ENCODE measurements at places on chromosomes 4 and X.
A peak's percentile ranks its signal among the peaks of the same experiment; 100 is the strongest.

- DNase-seq, result no peak
These were observed 115.5 kb upstream of the ACSL4 start for GRCh38 chrX:109848461-109849050.

DNA sequence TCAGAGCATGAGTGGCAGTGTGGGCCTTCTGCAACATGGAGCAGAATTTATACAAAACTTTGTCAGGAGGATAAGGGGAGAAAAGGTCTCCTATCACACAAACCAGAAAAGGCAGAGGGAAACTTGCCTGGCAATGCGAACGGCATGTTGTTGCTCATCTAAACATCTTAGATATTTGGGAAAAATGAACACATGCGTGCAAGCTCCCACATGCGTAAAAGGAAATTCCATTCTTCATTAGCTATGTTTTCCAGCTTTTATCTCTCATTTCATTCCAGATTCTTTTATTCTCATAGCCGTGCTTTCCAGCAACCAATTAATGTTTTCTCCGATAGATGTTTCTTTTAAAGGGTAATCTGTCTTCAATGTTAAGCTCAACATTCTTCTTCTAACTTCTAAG lies 31.3 kb upstream of the GBA3 start:
- peak; percentile 82 for DNase-seq

DNA sequence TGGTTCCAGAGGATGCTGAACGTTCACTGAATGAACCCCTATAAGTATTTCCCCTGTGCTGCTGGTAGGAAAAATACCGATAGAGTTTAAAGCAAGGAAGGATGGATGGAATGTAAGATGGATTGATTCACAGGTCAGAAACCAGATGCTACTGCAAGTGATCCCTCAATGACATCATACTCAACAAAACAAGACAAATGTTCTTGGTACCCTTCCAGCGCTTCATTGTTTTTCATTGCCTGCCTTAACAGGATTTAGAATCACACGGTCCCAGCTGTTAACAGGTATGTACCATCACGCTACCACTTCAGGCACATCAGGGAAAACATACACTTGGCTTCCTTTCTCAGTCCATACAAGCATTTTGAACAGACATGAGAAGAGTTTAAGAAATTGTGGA lies 118.1 kb upstream of the TLR3 start:
- DNase-seq, result peak; percentile 55

DNA sequence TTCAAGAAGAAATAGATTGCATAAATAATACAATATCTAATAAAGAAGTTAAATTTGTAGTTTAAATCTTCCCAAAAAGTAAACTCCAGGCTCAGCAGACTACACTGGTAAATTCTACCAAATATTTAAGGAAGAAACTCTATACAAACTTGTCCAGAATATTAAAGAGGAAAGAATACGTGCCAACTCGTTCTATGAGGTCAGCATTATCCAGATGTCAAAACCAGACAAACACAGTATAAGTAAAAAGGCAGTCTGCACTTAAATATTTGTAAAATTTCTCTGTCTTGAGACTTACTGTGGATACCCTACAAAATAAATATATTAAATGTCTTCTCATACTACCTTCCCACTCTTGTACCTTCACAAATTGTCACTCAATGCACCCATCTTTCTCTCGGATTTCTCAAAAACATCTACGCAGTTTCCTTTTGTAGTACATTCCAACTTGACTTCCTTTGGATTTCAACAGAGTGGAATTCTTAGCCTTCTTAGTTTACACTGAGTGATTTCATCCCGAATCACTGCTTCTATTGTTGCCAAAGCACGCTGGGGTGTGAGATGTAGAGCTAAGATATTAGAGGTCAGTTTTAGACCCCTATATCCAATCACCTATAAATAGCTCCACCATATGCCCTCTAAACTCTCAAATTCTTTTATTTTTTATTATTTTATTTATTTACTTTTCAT lies 71.6 kb upstream of the MAB21L2 start:
- DNase-seq, result peak; percentile 44

- no peak for DNase-seq
These were observed 3.3 kb upstream of the AWAT2 start for GRCh38 chrX:70052895-70053615.

DNA sequence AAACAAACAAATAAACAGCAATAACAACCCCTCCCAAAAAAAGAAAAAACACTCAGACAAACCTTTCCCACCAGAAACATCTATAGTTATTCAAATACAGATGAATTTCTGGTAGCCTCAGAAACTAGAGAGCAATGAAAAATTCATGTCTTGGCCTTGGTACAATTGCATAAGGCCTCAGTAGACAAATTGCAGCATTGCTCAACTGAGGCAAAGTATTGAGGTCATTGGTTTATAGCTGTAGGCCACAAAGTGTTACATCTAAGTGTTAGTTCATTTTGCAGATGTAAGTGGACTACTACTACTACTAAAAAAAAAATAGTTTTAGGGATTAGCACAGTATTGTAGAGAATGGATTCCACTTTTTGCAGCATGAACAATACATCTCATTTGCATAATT lies 2268.3 kb downstream of the ARAP2 start:
- no peak for DNase-seq

GRCh38 chrX:152177497-152178269 lies 39.3 kb upstream of the MAGEA10 start:
- DNase-seq, result no peak

- DNase-seq, result no peak
These were observed 29.3 kb downstream of the FAM199X start for GRCh38 chrX:104195489-104196084.

DNA sequence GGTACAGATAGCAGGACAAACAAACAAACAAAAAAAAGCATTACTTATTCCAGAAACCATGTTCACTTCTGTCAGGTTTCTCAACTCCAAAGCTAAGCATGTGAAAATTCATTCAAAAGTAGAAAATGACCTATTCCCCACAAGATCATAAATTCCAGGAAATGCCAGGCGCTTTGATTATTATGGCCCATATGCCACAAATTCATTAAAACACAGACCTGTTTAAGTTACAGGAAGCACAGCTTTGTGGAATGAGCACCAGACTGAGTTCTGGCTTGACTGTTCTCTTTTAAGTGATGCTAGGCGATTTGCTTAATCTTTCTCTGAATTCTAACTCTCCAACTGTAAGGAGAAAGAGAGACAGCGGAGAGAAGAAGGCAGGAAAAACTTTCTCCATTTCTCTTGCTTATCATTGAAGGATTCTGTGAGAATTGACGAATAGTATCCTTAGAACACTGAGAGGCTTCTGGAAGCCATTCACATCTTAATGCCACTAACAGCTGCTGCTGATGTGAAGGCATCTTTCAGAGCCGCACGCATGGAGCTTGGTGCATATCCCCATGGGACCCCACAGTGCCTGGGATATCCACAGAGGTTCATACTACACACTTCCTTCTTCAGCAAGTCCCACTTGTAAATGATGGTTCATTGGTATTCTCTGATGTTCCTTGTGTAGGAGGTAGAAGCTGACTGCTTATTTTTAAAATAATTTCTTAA lies 138.0 kb downstream of the ZNF674 start:
- no peak for DNase-seq

- no peak for DNase-seq
These were observed 83.7 kb upstream of the ETNPPL start for GRCh38 chr4:108846568-108846967.

- DNase-seq, result no peak
These were observed 23.9 kb upstream of the NWD2 start for GRCh38 chr4:37220685-37221084.

DNA sequence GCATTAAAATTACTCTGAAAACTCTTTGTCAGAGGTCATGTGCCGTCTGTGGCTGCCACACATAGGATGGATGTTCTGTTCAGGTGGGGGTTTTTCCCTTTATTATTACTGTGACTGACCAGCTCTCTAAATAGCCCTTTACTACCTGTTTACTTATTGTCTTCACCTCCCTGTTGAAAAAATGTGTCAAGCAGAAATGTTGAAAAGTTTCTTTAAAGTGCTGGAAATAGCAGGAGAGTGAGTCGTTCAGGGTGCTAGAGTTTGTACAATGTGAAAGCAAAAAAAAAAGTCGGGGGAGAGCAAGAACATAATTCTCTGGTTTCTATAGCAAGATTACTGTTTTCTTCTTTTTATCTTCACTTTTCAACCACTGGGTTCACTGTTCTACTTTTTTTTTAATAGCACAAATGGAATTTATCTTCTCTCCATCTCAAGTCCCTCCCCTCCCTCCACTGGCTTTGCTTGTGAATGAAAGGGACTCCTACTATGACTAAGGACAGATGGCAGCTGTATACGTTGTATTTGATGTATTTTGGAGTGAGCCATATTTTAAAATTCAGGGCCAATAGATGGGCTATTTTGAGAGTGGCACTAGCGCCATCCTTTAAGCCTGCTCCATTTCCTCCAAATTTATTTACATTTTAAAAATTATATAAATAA lies 33.3 kb downstream of the ARX start:
- no peak for DNase-seq

DNA sequence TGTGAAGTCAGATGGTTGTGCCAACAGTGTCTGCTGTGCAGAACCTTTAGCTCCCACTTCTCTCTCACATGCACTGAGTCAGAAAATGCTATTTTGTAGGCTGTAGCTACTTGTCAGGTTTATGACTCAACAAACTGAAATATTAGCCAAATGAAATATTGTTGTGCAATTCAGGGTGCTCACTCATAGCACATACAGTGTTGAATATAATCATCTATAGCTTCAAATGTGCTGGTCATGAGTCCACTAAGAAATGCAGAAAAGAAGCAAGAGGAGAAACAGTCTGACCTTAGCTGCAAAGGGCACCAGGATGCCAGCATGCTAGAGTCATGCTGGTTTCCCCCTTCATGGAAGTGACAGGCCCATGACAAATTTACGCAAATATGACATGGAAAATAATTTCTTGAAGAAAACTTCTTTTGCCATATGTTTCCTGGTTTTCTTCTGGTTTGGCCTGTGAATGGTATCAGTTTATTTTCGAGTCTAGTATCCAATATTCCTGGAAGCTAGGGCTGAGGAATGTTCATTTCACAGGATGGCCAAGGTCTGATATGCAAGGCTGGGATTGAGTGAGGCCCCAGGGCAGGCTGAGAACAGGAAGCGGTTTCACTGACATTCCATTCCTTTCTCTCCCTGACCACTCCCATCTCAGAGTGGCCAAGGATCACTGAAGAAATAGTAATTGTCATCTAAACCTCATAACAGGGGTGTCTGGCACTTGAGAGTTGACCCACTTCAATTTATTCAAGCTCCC lies 10.3 kb upstream of the CXCL2 start:
- peak; percentile 97 for DNase-seq

- peak; percentile 41 for DNase-seq
These were observed 151.3 kb upstream of the TTC29 start for GRCh38 chr4:147096667-147097604.

GRCh38 chr4:181161669-181162068 lies 1081.5 kb upstream of the TENM3 start:
- no peak for DNase-seq

- no peak for DNase-seq
These were observed 63.7 kb upstream of the CAMK2D start for GRCh38 chr4:113825272-113825671.

DNA sequence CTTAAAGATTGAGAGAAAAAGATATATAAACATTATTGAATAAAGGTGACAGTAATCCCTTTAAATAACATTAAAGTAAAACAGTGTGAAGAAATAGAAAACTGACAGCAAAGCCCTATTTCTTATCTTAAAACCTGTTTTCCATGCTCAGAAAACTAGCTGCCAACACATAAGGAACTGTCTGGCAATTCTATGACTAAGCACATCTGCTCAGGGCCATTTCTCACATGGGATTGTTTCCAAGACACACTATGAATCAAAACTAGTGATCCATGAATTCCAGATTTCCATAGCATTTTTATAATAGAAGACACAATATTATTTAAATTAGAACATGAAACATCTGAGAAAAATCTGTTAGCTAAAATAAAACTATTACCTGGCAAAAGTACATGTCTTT lies 113.4 kb downstream of the SCLT1 start:
- DNase-seq, result peak; percentile 76

DNA sequence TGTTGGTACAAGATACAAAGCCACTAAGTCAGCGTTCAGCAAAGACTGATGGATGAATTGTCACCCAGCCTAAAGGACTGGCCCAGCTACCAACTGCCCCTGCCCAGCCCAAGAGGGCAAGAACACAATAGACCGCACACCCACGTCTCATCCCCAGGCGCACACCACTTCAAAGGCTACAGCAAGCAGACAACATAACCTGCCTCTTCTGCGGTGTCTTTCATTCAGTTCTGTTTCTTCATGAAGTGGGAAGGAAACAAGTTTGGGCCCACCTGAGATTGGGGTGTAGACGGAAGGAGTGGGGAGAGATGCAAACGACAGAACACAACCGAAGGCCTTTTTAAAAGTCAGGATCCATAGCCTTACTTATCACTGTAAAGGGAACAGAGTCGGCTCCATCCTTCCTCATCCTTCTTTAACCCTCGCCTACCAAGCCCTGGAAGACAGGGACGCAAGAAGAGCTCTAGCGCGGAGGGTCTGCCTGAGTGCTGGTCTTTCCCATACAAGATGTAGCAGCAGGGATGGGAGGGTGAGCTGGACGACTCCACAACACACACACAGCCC lies 691 bp downstream of the SCARB2 start:
- peak; percentile 56 for DNase-seq

GRCh38 chr4:106344647-106344970 lies 24.0 kb downstream of the GIMD1 start:
- DNase-seq, result no peak

DNA sequence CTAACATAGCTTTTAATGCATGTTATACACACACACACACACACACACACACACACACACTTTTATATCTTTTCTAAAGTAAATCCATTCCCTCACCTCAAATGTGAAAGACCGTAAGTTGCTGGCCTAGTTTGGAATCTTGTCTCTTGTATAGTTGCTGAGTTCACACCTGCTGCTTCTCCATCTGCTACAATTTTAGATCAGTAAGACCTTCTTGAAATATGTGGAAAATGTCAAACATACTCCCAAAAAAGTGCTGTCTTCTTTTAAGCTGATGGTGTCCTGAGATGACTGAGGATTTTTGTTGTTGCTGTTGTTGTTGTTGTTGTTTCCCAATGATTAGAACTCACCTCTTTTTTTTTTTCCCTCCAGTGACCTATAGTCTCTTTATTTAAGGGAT lies 121.3 kb downstream of the SNCA start:
- DNase-seq, result no peak

DNA sequence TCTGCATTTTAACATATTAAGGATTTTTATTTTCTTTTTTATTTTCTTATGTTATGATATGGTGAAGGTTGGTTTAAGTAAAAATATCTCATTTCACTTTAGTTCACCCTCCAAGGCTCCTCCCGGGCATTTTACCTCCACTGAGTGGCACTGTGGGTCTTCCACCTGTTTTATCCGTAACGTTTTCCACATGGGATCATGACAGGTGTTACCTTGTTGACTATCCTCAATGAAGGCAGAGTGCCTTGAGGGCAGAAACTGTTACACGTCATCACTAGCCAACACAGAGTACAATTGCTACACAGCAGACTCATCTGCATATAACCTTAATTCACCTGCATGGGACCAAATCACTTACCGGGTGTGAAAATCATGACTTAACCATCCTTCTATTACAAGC lies 105.8 kb downstream of the GEMIN8 start:
- no peak for DNase-seq
